ENCODE measurements at places on chromosomes 4 and X.

GRCh38 chrX:136034668-136035067, 49.4 kb downstream of the SLC9A6 start:
- no peak for DNase-seq

DNA sequence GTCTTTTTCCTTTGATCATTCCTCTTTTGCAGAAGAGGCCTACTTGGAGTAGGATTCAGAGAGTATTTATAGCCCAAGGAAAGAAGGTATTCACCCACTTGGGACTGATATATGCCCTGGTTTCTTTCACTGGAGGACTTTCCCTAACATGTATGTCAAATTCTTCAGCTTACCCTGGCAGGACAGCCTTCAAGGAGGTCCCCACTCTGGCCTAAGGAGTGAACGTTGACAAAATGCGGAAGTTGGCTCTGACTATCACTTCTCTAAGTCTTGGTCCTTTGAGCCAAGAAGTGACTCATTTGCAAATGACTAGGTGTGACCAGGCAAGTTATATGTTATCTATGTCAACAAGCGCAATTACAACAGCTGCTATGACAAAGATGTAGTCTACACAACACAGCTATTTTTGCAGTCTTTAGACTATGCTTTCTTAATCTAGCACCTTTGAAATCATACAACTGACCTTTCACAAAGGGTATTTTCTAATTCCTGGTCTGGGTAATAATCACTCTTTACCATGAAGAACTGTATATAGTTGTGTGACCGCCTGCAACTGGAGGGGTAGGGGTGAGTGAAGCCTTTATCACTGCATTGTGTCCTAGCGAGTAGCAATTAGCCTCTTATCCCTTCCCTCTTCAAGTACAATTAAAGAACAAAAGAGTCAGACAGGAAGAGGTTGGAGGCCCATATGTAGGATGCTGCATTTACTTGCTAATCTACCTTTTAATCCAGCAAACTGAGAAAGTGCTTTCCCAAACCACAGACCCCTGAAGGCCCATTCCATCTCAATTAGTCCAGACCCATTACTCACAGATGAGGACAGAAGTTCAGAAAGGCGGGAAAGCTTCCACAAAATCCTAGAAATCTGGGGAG, 50.1 kb downstream of the RASGEF1B start:
- peak; percentile 47 for DNase-seq

DNA sequence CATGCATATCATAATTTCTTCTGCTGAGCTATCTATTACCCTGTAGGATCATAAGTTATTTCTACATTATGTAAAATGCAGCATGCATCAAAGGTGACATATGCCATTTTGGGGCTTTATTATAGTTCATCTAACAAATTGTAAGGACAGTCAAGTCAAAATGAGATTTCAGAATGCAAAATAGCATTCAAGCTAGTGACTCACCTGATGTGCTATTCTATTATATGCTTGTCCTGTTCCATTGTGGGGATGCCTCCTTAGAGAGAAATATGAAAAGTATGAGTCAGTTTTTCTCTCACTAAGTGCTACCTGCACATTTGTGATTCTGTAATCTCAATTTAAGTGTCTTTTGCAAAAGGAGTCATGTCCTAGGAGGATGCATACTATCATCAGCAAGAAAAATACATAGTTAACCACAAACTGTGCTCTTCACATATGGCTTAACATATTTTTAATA, 647.0 kb upstream of the PCDH10 start:
- no peak for DNase-seq

- peak; percentile 83 for DNase-seq
Observed at GRCh38 chr4:185682236-185682635, 129.8 kb downstream of the SORBS2 start.

DNA sequence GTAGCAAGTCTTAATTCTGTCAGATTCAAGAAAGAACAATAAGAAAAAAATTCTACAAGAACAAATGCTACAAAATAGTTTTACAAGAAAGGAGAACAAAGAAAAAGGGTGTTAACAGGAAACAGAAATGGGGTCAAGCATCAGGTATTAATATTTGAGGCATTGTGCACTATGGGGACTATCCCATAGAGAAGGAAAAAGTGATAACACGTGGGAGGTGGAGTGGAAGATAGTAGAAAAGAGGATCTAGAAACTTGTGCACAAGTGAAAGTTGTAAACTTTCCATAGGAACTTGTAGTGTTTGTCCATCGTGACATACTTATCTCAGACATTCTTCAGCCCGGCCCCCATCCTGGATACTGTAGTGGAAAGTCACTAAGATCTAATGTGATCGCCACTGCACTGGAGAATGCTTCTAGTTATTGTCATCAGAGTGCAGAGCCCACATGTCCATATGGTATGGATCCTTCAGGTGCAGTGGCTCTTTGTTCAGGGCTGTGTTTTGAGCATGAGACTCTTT, 15.4 kb upstream of the NFXL1 start:
- no peak for DNase-seq
